ENCODE measurements at places on chromosomes 2 and 18.

DNA sequence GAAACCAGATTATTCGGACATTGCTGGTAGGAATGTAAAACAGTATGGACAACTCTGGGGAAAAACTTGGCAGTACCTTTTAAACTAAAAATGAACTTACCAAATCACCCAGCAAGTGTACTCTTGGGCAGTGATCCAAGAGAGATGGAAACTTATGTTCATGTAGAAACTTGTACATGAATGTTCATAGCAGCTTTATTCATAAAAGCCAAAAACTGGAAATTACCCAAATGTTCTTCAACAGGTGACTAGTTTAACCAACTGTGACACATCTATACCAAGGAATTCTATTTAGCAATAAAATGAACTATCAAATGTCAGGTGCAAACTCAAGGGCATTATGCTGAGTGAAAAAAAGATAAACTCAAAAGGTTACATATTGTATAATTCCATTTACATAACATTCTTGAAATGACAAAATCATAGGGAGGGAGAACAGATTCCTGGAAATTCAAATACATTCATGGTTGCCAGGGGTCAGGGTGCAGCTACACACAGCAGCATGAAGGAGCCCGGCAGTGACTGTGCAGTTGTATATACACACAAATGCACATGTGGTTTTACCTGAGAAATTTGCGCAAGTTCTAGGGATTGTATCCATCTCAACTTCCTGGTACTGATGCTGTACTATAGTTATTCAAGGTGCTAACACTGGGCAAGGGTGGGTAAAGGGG, 3.5 kb upstream of the RNU4ATAC start:
- DNase-seq, result no peak

DNA sequence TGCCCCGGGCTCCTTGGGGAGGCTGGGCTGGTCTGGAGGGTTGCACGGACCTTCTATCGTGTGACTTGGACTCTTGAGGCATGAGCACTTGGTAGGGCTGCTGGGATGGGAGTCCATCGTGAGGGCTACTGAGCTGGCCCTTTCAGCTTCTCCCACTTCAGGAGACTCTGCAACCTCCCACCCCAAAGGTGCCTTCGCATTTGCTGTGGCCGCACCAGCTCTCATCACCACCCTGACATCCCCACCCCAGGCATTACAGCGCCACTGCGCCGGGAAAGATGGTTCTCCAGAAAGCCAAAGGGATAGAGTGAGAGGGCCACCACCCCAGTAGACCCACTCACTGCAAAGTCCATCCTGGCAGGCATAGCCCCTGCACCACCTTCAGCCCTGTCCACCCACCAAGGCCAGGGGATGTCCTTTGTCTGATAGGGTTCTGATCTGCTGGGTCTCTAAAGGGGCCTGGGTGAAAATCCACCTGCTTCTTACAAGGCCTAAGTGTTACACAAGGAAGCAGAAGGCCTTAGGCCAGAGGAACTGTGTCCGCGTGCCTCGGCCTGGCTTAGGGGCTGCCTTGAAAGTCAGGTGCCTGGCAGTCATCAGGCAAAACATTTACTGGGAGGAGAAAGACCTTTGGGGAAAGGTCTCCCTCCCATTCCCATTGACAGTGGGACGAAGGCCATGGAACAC, 5.1 kb downstream of the EHD3 start:
- no peak for DNase-seq

- DNase-seq, result no peak
Measured at GRCh38 chr2:11342551-11343367, 1.7 kb downstream of the ROCK2 start.

GRCh38 chr2:240555541-240556250, 2.1 kb downstream of the ANKMY1 start:
- no peak for DNase-seq

GRCh38 chr18:57585421-57585820, 1.1 kb downstream of the FECH start:
- no peak for DNase-seq

DNA sequence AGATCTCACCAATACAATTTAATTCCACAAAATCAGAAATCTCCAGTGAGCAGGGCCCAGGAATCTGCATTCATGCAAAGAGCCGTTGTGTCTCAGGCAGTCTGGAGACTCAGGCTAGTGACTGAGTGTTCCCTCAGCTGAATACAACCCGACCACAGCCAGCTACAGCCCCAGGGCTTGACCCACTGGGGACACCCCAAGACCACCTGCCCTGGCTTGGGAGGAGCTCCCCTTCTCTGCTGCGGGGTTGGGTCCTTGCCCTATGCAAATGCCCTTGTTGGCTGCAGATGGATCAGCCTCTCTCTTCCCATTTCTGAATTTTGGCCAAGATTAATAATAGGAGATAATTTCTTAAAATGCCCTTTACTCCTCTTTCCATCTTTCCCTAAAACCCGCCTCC, 157.7 kb downstream of the TWIST2 start:
- no peak for DNase-seq

DNA sequence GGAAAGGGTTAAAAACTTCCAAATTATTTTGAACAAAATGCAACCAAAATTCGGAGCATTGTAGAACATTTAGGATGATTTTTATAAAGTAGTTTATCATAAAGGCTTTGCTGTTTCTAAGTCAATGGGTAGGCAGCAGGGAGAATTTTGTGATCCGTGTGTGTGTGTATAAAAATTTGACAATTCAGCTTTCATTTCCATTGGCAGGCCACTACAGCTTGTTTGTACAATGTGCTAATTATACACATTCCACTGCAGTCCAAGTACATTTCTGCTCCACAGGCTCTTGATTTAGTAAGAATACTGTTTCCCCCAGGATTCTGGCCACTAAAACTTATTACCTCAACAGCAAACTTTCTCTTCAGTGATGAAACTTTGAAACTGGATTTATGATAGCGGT, 71.8 kb upstream of the LTBP1 start:
- DNase-seq, result no peak

DNA sequence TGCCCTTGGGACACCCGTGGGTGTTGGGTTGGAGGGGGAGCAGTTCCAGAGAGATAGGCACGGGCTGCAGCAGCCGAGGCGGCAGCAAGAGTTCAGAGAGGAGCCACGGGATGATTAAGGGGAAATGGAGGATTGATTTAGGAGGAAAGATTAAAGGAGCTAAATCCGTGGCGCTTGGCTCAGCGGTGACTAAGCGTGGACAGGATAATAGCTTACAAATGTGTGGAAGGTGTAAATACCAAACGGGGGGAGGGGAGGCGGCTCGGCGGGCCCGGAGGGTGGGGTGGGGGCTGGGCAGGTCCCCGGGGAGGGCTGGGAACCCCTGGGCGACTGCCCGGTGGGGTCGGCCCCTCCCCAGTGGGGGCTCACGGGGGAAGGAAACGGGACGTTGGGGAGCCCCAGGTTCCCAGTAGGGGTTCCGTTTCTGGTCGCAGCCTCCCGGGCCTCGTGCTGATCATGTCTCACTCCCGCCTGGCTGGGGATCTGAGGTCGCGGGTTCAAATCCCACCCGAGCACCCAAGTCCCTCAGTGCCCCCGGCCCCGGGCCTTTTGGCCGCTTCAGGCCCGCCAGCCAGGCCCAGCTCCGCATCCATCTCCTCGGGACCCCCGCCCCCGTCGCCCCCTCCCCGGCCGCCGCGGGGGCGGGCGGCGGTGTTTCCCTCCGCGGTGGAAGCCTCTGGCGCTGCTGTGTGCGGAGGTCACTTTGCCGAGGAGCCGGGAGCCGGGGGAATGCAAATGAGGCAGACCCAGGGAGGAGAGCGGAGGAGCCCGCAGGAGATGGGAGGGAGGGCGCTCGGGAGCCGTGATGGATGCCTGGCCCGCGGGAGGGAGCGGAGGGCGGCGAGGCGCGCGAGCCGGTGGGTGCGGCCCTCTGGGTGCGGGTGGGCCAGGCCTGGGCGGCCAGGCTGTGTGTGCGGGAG, 8.1 kb downstream of the ASIC4 start:
- DNase-seq, result peak; percentile 67

DNA sequence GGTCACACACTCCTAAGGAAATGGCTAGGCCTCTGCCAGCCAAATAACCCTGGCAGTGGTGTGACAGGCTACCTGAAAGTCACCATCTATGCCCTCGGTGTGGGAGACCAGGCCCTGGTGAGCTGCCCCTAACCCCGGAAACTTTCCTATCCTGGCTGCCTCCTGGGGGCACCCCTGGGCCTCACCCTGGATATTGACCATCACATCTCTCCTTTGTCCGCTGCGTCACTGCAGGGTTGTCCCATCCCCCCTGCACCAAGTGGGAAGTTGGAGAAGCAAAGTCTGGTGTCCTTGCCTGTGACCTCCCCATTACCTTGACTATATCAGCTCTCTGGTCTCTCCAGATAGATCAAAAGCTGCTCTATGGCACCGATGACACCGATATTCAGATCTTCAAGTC, 18.8 kb downstream of the FER1L5 start:
- no peak for DNase-seq

DNA sequence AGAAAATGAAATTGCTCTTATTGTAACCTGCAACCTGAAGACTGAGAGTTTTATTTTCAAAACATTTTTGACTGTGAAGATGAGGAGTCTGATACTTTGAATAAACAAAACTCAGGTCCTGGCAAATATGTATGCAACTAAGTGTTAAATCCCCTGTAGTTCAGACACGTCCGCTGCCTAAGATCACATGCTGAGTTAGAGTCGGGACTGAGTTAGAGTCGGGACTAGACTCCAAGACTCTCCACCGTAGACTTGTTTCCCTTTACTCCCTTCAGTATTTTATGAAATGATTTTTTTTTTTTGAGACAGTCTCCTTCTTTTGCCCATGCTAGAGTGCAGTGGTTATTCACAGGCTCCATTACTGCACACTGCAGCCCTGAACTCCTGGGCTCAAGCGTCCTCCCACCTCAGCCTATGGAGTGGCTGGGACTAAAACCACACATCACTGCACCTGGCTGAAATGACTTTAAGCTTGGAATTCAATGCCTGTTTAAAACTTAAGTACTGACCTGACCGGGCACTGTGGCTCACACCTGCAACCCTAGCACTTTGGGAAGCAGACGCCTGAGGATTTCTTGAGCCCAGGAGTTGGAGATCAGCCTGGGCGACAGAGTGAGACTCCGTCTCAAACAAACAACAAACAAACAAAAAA, 28.0 kb upstream of the PMAIP1 start:
- DNase-seq, result no peak

- DNase-seq, result no peak
Measured at GRCh38 chr18:24702001-24702515, 241.6 kb downstream of the HRH4 start.

DNA sequence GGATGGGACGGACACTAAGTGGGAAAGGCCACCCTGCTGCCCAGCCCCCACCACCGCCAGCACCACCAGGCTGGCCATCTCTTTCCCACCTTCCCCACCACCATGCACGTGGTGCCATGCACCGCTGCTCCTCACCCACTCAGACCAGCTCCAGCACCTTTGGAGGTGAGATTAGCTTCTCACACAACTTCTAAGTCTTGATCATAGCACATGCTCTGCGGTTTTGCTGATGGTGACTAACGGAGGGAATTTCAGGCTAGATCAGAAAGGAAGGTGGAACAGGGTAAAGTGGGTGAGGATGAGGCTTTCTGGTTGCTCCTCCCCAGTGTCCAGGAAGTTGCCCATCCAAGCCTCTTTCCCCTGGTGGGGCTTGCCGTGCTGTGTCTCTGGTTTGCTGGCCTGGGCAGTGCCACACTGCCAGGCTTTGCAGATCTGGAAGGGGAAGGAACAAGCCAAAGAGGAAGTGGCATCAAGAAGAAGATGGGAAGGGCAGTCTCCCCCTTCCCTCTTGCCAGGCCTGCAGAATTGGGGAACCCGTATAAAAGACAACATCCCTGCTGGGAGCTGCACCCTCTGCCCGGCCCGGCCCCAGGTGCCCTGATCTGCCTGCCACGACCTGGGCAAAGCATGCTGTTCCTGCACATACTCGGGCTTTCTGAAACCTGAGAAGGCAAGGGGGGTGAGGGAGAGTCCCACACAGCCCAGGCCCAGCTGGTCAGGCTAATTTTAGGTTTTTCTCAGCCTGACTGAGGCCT, 44.3 kb upstream of the CAB39 start:
- no peak for DNase-seq

Data from retinal pigment epithelial cell (primary cell).